ENCODE measurements at places on chromosomes 1 and 21.

- no peak for DNase-seq
Measured at GRCh38 chr1:119674835-119675289, 26.8 kb upstream of the ZNF697 start.

DNA sequence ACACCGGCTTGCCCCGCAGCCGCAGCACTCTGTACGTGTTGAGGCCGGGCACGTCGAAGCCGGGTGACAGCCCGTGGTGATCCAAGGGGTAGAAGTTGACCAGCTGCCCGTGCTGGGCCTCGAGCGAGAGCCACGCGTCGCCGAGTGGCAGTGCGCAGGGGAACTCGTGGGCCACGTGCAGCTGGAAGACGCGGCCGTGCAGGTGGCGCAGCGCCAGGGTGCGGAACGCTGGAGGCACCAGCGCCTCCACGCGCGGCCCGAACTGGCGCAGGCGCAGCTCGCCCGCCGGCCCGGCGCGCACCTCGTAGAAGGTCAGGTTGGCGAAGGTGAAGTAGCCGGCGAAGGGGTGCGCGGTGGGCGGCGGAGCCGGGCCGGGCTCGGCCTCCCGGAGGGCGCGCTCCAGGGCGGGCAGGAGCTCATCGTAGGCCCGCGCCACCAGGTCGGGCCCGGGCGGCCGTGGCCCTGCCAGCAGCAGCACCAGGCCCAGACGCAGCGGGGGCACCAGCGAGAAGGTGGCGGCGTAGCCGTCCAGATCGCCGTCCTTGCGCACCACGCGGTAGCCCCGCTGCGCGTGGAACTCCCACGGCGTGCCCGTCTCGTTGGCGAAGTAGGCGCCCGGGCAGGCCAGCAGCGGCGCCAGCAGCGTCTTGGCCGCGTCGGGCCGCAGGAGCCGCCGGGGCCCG, 19.5 kb downstream of the LACTBL1 start:
- no peak for DNase-seq

DNA sequence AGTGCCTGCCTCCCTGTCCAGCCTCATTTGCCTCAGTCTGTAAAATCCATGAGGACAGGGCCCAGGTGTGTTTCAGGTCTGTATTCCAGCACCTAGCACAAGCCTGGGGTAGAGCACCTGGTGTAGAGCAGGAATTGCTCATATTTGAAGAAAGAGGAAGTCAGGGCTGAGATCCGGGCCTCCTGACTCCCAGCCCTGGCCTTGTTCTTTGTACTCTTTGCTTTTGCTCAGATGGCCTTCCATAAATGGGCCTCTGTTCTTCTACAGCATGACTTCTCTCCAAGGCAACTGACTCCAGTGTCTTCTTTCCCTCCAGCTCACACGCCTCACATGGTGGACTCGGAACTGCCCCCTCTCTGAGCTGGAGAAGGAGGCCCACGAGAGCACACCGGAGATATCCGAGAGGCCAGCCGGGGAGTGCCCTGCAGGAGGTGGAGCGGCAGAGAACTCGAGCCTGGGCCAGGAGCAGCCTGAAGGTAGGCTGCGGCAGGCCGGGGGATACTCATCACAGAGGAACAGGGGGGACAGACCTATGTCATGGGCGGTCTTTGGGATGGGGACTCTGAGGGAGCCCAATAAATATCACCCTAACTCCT, 19.7 kb downstream of the SLC5A9 start:
- DNase-seq: no peak

- DNase-seq: no peak
Measured at GRCh38 chr1:236143104-236143948, 987 bp downstream of the GPR137B start.

DNA sequence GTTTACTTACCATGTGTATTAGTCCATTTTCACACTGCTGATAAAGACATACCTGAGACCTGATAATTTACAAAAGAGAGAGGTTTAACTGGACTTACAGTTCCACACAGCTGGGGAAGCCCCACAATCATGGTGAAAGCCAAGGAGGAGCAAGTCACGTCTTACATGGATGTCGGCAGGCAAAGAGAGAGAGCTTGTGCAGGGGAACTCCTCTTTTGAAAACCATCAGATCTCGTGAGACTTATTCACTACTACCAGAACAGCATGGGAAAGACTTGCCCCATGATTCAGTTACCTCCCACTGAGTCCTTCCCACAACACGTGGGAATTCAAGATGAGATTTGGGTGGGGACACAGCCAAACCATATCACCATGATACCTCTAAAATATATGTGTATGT, 39.3 kb upstream of the ERRFI1 start:
- DNase-seq: no peak

GRCh38 chr1:236677641-236678235, 8.6 kb upstream of the ACTN2 start:
- DNase-seq: no peak

DNA sequence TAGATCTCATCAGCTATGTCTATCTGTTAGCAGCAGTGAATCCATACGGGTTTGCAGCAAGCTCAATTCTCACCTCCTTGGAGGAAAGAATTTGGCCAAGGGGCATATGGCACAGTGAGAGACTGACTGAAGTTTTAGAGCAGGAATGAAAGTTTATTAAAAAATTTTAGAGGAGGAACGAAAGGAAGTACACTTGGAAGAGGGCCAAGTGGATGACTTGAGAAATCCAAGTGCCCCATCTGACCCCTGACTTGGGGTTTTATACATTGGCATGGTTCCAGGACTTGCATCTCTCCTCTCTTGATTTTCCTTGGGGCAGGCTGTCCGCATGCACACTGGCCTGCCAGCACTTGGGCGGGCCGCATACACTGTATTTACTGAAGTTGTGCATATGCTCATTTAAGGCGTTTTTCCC, 9.2 kb upstream of the OSBPL9 start:
- no peak for DNase-seq

GRCh38 chr1:210790196-210790595, 343.8 kb downstream of the KCNH1 start:
- no peak for DNase-seq

GRCh38 chr1:203934027-203934426, 72.6 kb downstream of the SNRPE start:
- no peak for DNase-seq

DNA sequence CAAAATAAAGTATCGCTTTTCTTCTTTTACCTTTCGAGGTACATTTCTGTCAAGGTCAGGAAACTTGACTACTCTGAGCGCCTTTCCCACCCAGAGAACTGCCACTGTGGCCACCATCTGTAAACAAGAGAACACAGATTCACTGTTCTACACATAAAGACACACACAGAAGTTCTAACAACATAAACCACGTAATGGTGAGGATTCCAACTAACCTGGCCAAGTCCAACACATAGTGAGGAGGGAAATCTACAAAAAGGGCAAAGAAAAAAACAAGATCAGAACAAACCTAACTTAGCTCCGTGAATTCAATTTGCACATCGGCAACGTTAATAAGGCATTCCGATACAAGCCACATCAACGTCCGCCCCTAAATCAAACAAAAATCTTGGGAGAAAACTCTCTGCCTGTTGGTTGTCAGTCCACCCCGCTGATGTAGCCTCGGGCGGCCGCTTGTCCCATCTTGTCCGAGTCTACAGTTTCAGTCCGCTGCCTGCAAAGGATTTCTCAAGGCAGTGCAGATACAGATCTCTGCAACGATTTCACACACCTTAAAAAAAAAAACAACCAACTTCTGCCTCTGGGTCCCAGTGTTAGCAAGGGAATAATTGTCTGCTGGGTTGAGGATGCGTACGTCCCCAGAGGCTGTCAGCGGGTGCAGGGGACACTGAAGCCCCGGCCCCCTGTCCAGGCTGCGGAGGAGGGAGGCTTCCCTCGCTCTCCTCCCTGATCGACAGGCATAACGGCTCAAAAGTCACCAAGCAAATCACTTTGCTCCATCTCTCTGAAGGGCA, 1.0 kb downstream of the SLC35D1 start:
- no peak for DNase-seq

- DNase-seq: no peak
Measured at GRCh38 chr1:245956225-245956624, 550.9 kb downstream of the SMYD3 start.

DNA sequence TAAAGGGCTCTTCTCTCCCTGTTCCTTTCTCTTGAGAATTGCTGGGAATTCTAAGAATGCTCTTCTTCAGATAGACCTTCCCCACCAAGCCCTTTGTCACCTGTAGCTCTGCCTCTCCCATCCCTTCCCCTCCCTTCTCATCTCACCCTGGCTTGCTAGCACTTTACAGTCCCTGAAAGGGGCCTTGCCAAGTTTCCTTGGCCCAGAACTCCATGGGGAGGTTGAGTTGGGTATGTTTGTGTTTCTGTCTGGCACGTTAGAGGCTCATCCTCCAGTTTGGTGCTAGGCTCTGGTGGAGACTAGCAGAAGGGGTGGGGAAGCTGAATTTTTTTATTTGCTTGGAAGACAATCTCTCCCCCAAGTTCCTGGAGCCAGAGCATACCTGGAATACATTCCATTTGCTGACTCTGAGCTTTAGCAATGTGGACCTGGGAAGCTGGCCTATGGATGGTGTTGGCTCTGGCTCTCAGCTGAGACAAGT, 4.9 kb downstream of the CGN start:
- no peak for DNase-seq

DNA sequence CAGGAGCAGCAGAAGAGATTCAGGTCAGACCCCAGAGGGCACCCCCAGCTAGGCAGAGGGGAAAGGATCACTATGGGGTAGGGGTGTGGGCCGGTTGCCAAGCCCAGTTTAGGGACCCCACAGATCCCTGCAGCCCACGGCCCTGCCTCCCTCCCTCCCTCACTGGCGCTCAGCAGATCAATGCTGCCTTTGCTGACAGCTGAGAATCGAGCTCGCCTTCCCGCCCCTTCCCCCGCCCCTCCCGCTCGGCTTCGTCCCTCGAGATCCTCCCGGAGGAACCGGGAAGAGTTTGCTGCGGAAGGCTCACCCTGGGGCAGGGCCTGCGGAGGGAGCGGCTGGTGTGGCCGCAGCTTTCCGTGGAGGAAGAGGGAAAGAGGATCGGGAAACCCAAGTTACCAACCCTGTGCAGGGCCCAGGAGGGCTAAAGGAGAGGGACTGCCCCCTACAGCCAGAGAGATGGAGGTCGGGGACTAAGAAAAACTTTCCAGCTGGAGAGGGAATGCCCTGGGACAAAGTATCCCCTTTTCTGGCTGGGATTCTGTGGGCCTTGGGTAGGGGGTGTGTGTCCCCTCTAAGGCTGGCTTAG, 1.1 kb upstream of the KCNQ4 start:
- DNase-seq: no peak

DNA sequence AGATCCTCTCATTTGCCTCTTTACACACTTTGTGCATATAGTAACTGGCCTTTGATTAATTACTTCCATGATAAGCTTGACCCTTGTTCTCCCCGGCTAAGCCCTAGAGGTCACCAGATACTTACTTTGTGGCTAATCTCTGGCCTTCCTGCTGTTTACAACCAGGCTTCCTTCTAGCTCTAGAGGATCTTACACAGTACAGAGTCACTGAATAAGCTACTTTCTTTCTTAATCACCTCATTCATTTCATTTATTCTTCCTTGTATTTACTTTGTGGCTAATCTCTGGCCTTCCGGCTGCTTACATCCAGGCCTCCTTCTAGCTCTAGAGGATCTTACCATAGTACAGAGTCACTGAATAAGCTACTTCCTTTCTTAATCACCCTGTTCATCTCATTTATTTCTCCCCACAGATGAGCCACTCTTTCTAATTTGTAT, 144.3 kb upstream of the C1orf21 start:
- no peak for DNase-seq

DNA sequence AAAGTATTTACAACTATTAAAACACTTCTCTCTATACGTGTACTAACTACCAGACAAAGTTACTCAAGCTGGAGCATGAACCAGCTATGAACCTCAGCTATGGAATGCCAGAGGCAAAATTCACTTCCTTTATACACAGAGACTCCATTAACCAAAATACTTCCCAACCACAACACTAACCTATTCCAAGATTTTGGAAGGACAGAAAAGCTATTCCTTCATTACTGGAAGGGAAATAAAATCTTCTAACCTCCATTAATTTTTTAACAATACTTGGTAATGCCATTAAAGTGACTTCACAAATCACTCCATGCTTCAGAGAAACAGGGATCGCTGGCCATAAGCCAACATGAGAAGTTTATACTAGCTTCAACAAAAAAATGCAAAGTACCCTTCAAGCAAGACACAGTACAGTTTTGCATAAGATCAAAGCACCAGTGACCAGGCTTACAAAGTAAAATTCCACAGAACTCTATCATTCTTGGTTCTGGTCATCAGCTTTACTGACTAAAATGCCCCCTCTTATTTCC, 58.0 kb downstream of the PUM1 start:
- DNase-seq: no peak

GRCh38 chr1:193740762-193741161, 554.3 kb upstream of the B3GALT2 start:
- DNase-seq: no peak

DNA sequence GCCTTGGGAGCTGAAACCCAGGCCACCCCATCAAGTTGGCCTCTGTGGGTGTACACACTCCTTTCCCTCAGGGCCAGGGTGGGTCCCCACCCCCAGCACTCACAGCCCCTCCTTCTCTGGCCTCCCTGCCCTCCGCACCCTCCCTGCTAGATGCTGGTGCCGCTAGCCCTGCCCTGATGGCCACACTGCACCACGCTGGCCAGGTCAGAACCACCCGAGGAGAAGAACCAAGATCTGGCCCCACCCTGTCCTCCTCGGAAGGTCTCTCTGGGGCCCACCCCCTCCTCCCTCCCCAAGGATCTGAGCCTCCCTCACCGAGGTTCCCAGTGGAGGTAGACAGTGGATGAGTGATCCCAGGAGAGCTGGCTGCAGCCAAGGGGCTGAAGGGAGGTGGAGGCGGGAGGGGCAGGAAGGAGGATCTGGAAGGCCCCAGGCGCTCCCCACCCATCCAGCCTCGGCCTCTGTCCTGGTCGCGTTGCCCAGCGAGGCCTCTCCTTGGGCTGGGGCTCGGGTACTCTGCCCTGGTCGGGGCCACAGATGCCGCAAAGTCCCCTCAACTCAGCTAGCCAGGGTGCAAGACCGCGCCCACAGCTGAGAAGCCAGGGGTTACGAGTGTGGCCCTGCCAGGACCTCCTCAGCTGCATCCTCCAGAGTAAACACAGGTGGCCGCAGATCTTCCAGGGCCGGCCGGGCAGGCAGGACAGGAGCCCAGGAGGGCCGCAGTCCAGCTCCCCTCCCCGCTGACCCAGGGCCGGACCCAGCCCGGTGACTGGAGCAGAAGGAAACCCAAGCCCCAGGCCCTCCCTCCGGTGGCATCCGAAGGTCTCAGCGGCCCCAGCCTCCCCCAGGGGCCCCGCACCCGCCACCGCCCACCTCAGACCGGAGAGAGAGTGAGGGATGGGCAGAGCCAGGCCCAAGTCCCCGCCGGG, 5.2 kb downstream of the B3GALT6 start:
- no peak for DNase-seq
